ENCODE measurements at places on chromosomes 5 and 9.

DNA sequence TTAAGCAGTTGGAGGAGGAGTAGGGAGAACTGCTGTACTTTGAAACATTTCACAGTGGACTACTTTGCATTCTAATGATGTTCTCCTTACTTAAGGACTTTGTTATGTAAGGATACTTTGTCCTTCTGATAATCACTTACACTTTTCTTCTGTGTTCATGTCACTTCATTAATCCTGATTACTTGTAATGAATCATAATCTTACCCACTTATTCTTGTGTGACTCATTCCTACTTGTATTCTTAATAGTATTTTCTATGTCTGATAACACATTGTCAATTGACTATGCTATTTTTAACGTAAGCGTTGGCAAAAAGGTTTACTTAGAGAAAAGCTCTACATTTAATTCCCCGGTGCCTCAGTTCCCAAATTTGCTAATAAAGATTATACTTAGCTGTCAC is 63.8 kb downstream of the GHR start:
- DNase-seq: no peak

DNA sequence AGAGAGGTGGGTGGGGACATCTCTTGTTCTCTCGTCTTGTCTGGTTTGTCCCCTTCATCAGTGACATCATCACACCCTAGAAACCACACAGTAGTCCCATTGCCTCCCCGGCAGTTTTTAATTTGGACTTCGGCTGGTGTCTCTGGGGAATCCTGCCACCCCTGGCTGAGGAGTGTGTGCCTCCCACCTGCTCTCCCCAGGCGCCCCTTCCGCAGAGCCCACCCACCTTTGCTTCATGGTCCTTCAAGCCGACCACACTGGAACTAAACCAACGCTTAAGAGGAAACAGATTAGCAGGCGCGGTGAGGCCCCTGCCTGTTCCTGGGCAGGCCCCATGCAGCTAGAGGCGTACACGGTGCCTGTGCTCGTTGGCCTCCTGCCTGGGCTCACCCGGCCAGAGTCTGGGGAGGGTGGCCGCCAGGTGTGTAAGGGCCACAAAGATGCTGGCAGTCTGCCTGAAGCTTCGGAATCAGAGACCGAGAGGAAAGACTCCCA is 107.6 kb upstream of the SPRY4 start:
- DNase-seq: no peak

DNA sequence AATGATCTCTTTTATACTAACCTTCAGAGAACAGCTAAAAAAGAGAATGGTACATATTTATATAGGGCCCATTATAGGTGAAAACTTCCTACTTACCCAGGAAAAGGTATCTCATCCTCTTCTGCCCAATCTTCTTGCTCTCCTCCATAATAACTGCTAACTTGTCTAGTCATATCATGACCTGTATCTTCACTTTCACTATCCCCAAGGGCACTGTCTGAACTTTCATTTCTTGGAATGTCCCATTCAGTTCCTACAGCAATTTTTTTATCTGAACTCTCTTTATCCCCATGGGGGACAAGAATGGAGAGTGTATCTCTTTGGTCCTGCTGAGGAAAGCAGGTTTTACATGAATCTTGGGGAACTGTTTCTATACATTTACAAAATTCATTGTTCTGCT is 36.4 kb upstream of the RAPGEF6 start:
- no peak for DNase-seq

DNA sequence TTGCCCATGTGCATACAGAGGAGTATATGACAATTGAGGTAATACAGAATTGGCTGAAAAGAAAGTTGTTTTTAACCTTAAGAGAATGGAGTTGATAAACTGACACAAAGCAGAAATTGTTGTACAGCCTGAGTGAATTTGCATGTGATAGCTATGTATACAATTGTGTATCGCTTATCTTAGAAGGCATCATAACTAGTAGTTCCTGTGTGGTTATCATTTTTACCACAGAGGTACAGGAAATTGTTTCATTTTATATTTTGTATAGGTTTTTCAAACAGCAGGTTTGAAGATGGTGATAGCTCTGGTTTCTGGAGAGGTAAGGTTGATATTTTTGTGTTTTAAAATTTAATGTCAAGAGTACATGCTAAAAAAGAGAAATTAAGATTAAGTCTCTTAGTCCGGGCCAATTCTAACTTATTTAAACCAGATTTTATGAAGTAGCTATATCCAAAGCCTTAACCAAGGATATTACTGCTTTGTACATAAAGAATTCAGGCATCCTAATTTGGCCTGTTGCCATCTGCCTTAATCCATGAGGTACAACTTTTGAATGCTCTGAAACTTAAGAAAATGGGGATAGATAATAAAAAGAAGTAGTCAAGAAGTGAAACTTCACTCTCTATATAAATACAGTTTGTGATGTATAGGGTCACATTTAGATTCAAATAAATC is 26.0 kb downstream of the DDX4 start:
- no peak for DNase-seq

GRCh38 chr9:87427851-87428506 is 69.7 kb upstream of the DAPK1 start:
- no peak for DNase-seq

- DNase-seq: no peak
Measured at GRCh38 chr9:104092875-104093600, 1.1 kb upstream of the SMC2 start.

DNA sequence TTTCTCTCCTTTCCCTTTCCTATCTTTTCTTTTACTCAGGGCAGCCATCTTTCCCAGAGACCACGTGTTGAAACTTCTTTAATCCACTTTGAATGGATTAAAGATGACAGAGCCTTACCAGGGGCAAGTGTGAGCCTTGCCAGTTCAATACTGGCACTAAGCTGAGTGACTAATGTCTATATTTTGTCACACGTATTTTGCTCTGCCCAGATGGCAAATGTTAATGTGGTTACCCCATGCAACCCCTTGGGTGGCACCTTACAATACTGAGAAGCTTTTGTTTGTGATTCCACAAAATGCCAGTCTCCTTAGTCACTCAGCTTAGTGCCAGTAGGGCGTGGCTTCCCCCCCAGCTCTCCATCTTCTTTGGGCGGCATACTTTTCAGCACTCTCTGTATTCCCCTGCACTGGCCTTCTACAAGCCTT is 24.8 kb downstream of the ANXA1 start:
- no peak for DNase-seq

- no peak for DNase-seq
Measured at GRCh38 chr5:72541501-72542225, 34.5 kb upstream of the ZNF366 start.

DNA sequence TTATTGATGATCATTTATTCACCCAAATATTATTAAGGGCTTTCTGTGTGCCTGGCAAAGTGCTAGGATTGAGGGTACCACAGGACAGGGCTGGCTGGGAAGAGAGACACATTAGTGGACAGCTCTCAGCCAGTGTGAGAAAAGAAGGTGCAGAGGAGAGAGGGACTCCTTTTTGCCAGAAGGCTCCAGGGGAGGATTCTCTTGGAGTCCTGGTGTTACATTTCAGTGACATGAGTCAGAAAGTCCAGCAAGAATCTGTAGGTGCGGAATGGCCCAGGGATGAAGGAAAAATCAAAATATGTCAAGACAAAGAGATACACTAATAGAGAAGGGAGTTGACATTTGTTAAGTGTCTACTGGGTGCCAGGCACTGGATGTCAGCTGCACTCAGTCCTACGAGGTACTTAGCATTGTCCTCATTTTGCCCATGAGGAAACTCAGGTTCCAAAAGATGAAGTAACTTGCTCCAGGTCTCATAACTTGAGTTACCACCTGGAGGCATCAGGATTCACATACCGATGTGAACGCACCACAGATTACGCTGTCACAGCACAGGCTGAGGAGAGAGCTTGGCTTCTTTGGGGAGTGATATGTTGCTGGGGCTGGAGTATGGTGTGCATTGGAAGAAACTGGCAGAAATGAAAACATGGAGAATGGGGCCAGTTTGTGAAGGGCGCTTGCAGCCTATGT is 60.5 kb downstream of the RASGRF2 start:
- no peak for DNase-seq

GRCh38 chr9:34506623-34507022 is 16.2 kb downstream of the ENHO start:
- DNase-seq: no peak

- DNase-seq: no peak
Measured at GRCh38 chr5:169251333-169252084, 49.4 kb downstream of the SLIT3 start.

DNA sequence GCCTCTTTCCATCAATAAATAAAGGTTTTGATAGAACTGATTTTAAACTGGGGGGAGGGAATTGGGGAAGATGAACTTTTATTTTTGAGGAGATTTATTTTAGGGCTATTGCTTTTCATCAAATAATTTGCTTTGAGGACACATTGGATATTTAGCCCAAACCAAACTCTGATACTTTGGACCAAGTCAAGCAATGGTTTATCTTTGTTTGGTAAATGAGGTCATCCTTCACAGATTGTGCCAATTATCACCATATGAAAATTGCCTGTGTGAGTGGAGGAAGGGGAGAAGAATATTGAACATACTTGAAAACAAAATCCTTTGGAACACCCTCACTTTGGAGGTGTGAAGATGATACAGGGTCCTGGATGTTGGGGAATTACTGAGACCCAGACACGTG is 176.9 kb upstream of the CD180 start:
- DNase-seq: no peak

GRCh38 chr5:1053391-1054017 is 44.9 kb downstream of the NKD2 start:
- DNase-seq: no peak

- DNase-seq: no peak
Measured at GRCh38 chr9:27059907-27060306, 49.1 kb upstream of the TEK start.

DNA sequence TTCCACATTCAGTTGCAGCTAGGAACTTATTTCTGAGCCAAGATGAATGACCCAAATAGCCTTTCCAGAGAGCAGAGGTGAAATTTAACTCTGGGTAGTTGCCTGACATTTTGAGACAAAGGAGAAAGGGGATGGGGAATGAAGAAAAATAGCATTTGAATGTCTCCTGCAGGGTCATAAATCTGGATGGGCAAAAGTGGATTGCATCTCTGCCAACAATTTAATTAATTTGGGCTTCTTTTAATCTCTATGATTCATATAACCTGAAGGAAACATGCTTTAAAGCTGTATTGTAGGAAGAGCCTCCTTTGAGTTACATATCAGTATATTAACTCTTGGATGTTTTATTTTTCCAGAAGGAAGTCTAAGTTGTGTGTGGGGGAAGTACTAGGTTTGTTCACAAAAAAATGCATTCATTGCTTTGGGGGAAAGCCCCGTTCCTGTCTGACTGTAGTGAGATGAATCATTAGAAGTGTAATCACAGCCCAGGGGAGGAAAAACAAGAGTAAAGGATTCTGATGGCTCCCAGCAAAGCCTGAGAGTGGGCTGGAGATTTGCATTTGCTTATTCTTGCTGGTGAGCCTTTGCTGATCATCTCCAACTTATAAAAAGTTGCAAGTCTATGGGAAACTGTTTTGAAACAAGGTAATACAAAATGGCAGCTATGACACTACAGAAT is 133.0 kb upstream of the IQGAP2 start:
- peak; percentile 24 for DNase-seq

- no peak for DNase-seq
Measured at GRCh38 chr5:72711351-72711750, 105.1 kb upstream of the TNPO1 start.

- DNase-seq: no peak
Measured at GRCh38 chr5:143551820-143552251, 148.3 kb upstream of the NR3C1 start.

DNA sequence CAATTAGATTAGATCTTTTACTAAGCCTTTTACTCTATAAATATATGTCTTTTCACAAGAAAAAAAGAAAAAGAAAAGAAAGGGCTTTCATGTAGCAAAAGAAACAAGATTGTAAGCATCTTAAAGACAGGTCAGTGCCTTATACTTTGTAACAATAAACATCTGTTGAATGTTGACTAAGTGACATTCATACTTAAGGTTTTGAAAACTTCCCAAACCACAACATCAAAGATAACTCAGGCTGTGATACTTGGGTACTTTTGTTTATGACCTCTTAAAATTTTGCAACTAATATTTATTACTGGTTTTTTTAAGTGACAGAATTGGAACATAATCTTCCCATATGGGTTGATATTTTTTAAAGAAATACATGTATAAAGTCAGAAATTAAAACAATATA is 7.4 kb downstream of the GRAMD2B start:
- no peak for DNase-seq

- no peak for DNase-seq
Measured at GRCh38 chr5:175797521-175798038, 73.8 kb upstream of the CPLX2 start.

- DNase-seq: no peak
Measured at GRCh38 chr9:70435948-70436347, 21.5 kb upstream of the KLF9 start.

DNA sequence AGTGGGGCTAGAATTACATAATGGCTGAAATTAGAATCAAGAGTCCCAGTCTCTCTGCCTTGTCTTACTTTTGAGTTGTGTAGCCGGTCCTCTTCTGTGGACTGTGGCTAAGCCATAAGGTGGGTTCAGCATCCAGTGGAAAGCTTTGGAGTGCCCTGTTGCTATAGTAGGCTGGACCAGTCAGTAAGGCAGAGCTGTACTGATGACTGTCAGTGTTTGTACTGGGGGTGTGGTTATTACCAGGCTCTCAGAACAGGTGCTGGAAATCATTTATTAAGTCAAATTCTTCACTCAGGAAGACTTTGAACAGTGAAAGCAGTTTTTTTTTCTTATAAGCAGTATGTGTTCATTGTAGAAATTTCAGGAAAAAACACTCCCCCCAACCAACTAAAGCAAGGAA is 129.4 kb downstream of the ZSWIM6 start:
- no peak for DNase-seq

DNA sequence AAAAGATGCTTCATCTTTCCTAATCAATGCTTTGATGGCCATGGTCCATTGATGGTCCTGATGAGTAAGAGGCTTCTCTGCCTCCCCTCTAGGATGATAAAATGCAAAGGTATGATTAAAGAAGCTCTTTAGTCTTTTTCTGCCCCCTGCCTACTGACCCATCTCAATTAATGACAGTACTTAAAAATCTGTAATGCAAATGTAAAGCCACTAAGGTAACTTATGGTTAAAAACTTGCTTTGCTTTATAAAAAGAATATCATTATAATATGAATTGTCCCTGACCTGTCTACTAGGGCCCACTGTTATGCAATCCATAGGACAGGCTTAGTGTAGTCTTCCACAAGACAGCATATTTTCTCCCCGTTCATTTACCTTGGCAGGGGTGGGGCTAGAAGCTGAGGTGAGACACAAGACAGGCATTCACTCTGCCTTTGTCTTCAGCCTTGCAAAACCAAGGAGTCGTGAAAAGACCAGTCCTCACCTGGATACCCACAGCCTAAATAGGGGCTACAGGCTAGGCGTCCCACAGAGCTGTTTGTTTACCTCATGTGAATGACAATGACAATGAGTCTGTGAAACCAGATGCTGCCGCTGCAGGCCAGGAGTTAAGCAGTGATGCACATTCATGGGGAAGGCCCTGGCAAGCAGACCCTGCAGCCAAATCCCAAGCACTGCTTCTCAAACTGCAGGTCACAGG is 60.4 kb downstream of the BNC2 start:
- DNase-seq: no peak

- no peak for DNase-seq
Measured at GRCh38 chr9:34993502-34994259, 4.1 kb downstream of the DNAJB5 start.

- DNase-seq: no peak
Measured at GRCh38 chr9:113484258-113484730, 20.8 kb downstream of the RGS3 start.
